ENCODE measurements at places on chromosomes 3 and 15.

- DNase-seq = no peak
These were observed 243.5 kb upstream of the DCBLD2 start for GRCh38 chr3:99145031-99145430.

GRCh38 chr3:140552898-140553297 lies 125.0 kb upstream of the TRIM42 start:
- no peak for DNase-seq

GRCh38 chr3:17302774-17303173 lies 418.0 kb downstream of the PLCL2 start:
- no peak for DNase-seq

GRCh38 chr15:69046781-69047180 lies 32.3 kb downstream of the NOX5 start:
- no peak for DNase-seq

DNA sequence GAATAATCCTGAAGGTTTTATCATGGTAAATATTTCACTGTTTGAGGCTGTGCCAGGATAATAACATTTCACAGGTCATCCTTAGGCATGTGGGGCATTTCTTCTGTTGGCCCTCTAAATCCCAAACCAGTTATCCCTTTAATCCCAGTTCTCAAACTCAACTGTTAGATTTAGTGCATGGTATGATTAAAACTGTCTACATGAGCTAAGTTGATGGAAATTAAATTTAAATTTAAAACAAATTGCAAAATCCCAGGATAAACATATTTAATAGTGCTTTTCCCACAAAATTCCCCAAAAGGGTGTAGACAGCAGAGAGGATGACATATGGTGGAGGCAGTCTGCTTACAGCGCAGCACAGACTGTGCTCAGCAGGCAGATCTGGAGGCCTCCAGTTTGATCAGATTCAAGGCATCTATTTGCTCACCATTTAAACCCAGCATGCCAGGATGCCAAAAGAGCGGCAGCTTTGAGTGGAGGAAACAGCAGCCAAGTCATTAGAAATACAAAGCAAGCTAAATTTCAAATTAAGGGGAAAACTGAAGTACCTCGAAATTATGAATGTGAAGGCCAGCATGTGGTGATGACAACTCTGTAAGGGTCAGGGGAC lies 325.8 kb downstream of the KCNH8 start:
- no peak for DNase-seq

DNA sequence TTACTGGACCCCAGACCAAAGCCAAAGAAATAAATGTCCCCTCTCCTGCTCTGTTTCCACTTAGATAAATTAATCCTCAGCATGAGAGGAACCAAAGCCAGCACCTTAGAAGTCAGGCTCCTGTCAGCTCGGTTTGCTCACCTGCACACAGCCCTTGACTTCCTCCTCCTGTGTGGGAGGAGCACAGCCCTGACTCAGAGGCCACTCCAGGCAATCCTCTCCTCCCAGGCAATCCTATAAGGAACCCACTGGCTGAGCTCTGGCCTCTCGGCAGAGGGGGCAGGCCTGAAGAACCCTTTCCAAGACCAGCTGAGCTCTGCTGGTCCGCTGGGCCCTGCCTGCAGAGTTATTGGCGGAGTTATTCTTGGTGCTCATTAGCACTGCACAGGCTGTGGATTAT lies 30.8 kb downstream of the LIPC start:
- no peak for DNase-seq

DNA sequence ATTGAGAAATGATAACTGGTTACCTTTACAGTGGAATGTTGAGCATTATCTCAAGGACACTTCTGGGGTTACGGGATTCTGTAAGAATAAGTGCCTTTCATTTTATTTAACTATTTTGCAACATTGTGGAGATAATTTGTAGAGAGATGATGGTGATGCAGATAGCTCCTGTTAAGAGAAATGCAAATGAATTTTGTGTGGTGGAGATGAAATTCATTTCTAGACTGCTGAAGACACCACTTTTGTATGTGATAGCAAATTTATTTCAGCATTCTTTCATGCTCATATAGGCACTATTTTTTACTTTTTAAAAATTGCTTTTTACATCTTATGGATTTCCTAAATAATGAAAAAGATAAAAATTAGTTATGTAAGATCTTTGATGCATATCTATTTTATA lies 463.3 kb upstream of the CBLB start:
- no peak for DNase-seq

- no peak for DNase-seq
These were observed 72.9 kb downstream of the CLASP2 start for GRCh38 chr3:33645060-33645647.

DNA sequence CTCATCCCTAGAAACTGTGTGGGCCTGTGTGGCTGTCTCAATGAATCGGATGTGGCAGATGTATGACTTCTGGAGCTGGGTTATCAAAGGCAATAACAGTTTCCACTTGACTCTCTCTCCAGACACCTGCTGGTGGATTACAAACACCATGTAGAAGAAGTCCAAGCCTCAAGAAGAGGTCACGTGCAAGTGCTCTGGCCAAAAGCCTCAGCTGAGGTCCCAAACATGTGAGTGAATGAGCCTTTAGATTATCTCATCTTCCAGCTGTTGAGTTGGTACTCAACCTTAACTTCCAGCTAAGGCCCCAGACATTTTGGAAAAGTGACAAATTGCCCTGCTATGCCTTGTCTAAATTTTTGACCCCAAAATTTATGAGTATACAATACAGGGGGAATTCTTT lies 42.7 kb upstream of the IL12A start:
- DNase-seq = no peak

GRCh38 chr3:42961633-42962032 lies 17.5 kb upstream of the GASK1A start:
- DNase-seq = no peak

- DNase-seq = no peak
These were observed 7.0 kb upstream of the NR2F2 start for GRCh38 chr15:96323319-96324145.

DNA sequence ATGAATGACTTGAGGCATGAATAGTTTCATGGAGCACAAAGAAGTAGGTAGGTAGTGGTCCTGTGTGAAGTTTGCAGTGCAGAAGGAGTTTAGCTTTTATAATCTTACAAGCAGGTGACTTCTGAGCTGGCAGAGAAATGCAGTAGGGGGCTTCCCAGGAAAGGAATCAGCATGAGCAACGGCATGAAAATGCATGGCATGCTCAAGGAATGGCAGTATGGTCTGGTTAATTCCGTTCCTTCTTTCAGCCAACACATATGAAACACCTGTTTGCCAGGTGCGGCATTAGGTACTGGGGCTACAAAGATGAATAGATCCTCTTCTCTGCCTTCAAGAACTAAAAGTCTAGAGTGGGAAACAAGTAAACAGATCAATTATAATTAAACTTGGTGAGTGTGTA lies 138.0 kb upstream of the BHLHE40 start:
- no peak for DNase-seq

GRCh38 chr3:97009427-97010019 lies 195.1 kb downstream of the EPHA6 start:
- DNase-seq = no peak

DNA sequence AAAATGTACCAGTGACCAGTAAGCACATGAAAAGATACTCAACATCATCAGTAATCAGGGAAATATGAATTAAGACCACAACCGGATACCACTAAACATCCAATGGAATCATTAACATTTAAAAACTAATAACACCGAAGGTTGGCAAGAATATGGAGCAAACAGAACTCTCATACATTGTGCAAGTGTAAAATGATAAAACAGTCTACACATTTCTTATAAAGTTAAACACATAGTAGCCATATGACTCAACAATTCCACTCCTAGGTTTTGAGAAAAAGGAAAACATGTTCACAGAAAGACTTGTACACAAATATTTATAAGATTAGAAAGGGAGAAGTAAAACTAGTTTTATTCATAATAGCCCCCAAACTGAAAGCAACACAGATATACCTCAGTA lies 60.3 kb upstream of the SLCO2A1 start:
- DNase-seq = no peak

GRCh38 chr15:70091726-70092463 lies 5.8 kb downstream of the TLE3 start:
- DNase-seq = no peak

DNA sequence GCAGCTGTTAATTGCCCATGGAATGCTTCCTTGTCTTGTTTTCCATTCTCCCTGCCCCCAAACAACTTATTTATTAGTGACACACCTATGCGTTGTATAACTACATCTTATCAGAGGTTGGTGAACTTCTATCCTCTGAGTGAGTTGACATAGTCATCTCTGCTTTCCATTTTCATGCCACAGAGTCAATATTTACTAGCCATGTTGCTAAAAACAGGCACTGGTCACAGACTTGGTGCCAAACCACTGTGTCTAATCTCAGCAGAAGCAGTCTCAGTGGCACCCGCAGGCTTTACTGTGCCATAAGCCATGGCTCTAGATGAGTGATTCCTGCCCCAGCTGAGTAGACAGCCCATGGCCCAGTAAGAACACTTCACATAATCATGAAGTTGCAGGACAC lies 26.5 kb downstream of the DAPK2 start:
- no peak for DNase-seq

- no peak for DNase-seq
These were observed 36.9 kb downstream of the LRRFIP2 start for GRCh38 chr3:37137516-37137915.

- no peak for DNase-seq
These were observed 420.0 kb upstream of the CBLB start for GRCh38 chr3:106288781-106289180.

- no peak for DNase-seq
These were observed 394.1 kb downstream of the SOX2 start for GRCh38 chr3:182105875-182106274.

- DNase-seq = no peak
These were observed 543.7 kb downstream of the FHIT start for GRCh38 chr3:60707452-60708020.

DNA sequence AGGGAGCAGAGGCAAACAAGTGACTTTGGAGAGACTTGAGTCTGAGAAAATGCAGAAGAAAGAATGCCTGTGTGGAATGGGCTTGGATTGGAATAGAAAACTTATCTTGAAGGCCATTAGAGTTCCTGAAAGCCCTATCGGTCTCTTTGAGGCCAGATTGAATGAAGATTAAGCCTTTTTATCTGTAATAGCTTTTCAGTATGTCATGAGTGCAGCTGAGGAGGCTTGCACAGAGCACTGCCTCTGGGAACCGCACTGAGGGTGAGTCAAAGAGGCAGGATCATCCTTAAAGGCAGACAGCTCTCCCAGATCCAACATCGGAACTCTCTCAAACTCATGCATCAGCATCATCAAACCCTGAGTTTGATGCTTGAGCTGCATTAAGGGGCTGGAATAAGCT lies 515.2 kb downstream of the NTRK3 start:
- no peak for DNase-seq

- DNase-seq = no peak
These were observed 24.1 kb upstream of the ARPIN start for GRCh38 chr15:89936786-89937265.

- DNase-seq = no peak
These were observed 44.9 kb downstream of the FGF7 start for GRCh38 chr15:49467746-49468480.

DNA sequence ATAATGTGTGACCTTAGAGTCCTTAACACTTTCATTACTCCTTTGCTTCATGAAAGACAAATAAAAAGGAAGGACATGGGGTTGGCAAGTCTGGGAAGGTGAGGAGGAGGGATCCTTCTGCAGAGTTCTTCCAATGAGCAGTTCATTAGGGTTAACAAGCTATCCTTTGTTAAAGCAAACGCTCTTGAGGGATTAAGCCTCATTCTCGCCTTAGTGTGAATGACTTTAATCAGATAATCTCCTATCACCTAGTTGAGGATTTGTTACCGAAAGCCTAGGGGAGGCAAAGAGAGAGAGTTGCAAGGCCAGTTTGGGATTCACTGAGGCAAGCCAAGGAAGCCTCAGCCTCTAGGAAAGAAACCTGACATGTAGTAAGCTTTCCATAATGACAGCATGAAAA lies 7.4 kb upstream of the MBNL1 start:
- DNase-seq = no peak

- DNase-seq = no peak
These were observed 311.5 kb downstream of the TLE3 start for GRCh38 chr15:69786136-69786701.

DNA sequence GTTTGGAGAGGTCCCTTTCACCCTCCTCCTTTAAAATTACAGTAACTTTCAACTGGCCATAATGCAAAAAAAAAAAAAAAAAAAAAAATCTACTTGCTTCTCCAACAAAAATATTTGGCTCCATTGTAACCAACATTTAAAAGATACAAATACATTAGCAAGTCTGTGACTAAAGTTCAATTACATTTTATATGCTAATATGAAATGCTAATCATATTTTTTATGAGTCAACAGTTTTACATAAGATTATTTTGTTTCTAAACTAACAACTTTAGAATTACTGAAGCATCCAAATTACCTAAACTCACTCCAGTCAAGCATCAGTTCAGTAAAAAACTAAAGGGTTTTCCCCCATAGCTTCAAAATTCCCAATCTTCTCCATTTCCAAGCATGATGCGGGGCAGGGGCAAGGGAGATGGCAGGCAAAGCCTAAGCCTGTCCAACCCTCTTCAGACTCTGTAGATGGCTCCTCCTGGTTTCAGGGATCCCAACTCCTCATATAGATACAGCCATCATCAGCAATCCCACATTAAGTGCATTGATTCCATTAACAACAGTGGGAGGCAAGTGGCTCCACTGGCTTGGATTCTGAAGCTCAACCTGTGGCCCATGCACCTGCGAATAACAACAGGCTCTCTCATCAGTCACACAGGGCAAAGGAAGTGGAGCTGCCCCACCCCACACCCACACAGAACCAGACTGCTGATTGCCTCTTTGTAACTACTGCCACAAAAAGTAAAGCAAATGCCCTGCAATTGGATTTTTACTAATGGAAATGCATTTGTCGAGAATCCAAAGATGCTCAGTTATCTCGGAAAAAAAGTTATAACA lies 15.0 kb downstream of the SFMBT1 start:
- peak; percentile 30 for DNase-seq

- DNase-seq = no peak
These were observed 751.3 kb downstream of the ZNF385D start for GRCh38 chr3:20999661-21000060.

DNA sequence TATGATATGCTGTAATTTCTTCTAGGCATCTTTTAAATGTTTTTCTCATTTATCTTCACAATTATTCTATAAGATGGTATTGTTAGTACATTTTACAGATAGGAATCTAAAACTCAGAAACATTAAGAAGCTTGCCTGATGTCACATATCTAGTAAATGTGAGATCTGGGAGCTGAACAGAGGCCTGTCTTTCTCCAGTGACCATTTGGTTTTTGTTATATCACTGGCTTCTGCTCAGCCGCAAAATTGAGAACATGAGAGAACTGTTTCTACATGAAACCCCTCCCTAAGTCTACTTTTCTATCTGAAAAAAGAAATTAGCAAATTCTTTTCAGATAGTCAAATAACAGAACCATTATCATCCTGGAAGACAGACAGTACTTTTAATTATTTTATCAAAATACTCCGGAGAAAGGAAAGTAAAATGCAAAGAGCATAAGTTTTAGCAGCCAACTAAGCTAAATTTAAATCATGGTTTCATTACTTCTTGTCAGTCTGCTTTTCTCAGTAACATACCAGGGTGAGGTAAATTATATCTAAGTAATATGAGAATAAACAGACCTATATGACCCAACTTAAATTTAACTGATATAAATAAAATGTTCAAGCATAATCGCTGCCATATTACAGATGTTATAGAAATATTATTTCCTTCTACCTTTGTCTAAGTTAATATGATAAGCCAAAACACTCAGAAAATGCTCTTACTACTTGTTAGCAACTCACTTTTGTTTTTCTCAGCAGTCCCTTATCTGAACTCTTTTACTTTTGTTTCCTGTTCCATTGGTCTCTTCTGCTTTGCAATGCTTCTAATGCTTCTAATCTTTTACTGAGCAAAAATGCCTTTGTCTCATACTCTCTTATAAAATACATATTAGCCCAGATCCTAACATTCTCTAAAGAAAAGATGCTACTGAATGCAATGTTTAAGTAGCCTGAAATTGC lies 68.0 kb upstream of the MBNL1 start:
- DNase-seq = no peak

Measured in activated T-helper 1 cell treated with Interleukin-2 at 50 U/mL for 16 hours (primary cell).